ENCODE measurements at places on chromosomes 13 and 19.
A peak's percentile ranks its signal among the peaks of the same experiment; 100 is the strongest.

DNA sequence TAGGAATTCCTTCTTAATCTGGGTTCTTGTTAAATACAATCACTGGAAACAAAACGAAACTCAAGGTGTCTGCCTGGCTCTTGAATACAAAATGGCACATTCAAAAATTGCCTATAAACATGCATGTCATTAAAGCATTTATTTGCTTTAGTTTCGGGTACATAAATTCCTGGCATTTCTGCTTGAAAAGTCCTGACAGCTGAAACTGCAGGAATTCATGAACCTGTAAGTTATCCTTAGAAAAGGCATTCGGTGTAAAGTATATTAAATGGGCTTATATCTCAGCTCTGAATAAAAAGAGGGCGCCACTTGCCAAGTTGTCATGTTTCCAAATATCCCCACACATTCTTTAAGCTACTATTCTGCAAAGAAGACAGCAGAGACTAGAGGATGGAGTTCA, 32.9 kb downstream of the RXFP2 start:
- DNase-seq, result no peak

DNA sequence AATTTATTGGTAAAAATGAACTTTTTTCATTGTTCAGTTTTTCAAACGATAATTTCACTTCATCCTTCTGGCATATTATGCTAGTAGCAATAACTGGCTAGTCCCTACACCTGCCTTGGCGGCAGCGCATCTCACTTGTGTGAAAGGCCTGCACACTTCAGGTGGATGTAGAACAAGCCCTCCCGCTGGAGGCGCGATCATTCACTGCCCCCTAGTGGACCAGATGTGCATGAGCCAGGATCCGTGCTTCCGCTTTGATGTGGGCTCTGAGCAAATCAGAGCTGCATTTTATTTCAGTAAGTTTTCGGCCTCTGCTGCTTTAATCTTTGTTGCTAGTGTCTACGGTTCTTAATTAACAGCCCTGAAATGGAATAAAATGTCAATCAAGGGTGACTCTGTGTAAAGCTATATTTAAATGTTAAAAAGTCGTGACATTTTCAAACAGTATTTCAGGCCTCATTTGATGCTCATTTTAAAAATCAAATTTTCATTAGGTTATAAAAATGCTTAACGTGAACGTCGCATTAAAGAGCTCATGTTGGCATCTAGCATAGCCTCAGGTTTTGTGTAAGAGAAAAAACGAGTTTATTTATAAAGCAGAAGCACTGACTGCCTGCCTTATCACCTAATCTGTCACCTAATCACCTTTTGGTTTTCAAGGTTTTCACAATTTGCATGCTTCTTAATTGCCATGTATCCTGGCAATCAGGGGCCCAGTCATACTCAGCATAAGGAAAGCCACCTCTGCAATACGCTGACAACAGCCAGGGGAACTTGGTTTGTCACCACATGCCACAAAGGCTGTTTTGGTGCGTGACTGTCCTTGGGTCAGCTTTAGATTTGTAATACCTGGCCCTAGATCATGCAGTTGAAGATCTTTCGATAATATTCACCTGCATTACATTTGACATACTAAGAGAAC, 112.2 kb downstream of the TEX26 start:
- DNase-seq, result peak; percentile 33

DNA sequence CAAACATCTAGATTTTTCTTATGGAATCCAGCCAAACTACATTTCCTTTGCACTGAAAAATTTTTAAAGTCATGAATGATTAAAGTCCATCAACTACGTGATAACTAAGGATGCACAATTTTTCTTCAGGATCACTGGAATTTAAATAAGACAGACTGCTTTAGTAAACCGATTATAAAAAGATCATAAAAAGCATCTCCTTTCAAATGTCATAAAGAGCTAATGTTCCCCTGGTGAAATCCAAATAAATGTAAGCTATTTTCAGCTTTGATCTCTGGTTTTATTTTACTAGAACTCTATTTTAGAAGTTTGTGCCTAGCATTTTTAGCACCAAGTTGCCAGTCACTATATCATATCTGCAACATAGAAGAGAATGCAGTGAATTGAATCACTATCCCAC, 460.8 kb downstream of the RFC3 start:
- DNase-seq, result no peak

- DNase-seq, result no peak
Observed at GRCh38 chr13:75050419-75051046, 431.4 kb downstream of the TBC1D4 start.

DNA sequence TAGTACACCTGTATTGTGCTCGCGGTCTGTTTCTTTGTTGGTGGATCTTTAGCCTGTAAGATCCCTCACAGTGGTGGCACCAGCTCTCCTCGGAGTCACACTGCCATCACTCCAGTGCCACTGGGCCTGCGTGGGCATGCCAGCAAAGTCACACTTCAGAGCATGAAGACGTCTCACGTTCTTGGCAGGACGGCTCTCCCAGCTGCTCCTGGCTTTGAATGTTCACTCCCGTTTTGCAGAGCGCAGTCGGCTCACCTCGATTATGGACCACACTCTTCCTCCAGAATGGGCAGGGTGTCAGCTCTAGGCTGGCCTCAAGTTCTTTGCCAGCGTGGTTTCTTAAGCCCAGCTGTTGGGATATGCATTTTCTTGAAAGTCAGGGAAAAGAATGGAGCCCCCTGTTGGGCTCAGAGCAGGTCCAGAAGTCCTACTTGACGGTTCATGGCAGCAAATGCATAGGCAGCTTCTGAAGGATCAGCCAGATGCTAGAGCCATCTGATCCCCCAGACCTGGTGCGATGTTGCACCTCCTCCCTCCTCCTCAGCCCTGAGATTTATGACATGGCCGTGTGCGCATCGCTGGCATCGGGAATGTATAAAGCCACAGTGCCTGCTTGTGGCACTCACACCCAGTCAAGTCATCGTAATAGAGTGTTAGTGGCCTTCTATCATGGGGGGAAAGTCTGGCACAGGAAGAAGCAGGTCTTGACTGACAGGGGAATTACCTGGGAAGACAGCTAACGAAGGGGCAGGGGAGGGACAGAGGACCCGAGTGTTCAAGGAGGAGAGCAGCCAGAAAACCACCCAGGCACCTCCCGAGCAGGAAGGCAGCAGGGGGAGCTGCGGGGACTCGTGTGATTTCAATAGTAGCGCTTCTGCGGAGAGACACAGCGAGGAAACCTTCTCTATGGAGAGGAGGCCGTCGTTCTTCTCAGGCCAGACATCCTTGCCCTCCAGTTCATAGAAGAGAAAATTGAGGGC, 40.2 kb upstream of the NPAS1 start:
- DNase-seq, result no peak

DNA sequence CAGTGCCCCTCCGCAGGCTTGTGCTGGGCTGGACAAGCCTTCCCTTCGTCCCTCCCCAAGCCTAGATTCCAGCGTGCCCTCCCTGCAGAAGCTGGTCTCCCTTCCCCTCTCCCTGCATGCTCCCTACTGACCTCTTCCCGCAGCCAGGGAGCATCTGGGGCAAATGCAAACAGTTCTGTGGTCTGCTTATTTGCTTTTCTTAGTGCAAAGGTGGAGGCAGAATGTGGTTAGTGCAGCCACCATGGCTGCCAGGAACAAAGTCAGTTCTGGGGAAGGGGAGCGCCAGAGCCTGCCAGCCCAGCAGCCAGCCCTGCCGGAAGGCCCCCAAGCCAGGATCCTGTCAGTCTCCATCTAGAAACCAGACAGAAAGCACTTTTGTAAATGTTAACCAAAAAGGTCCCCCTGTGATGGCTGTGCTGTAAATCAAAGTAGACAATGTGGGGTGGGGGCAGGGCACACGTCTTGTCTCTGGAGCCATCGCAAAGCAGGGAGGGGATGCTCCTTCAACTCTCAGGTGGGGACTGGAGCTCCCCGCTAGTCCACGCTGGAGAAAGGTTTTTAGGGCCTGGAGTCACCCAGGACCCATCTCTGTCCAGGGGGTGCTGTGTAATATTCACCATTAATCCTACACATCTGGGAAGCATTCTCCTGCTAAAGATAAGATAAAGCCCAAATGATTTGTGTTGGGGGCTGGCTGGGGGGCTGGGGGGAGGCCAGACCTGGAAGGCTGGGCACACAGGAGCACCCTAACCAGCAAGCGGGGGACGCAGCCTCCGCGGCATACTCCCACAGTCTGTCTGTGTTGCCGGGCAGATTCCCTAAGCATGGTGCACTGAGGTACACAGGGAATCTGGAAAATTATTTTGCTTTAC, 30.9 kb downstream of the SERP2 start:
- DNase-seq, result no peak

DNA sequence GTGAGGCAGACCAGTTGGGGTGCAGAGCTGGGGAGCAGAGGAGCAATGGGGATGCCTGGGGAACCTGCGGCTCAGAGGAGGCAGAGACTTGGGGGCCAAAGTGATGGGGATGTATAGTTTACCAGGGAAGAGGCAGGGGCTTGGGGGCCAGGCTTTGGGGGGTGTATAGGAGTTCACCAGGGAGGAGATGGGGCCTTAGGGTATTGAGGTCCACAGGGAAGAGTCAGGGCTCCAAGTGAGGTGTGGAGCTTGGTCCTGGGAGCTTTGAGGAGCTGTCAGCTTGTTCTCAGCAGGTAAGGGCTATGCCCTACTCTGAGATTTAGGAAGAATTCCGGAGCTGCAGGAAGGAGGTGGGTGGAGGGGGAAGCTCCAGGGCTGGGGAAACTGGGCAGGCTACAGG, 10.8 kb downstream of the TNFAIP8L1 start:
- no peak for DNase-seq

DNA sequence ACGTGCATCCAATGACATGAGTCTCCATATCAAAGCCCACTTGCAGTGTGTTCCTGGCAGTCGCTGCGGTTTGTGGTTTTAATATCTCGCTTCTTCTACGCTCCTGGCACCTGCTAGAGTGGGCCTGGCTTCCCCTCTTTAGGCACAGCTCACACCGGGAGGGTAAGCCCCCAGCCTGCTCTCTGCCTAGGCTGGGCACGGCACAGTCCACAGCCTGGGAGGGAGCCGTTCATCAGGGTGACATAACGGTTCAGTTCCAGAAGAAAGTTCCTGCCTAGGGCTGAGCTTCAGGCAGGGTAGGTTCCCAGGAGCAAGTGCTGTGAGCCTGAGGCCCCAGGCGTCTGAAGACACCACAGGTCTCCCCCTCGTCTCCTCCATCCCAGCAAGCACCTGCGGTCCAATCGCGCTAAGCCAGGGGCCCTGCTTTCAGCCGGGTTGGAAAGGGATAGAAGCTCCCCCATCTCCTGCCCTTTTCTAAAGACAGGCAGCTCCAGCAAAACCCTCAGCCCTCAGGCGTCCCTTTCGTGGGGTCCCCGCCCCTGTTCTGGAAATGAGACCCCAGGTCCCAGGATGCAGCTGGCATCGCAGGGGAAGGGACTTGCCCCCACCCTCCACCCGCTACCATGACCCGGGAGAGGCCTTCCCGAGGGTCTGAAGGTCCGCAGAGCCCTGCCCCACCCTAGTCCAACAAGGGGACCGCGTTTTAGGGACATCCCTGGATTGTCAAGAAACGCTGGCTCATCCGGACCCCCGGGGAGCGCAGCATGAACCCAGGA, 121.6 kb upstream of the ZNF507 start:
- DNase-seq, result no peak

DNA sequence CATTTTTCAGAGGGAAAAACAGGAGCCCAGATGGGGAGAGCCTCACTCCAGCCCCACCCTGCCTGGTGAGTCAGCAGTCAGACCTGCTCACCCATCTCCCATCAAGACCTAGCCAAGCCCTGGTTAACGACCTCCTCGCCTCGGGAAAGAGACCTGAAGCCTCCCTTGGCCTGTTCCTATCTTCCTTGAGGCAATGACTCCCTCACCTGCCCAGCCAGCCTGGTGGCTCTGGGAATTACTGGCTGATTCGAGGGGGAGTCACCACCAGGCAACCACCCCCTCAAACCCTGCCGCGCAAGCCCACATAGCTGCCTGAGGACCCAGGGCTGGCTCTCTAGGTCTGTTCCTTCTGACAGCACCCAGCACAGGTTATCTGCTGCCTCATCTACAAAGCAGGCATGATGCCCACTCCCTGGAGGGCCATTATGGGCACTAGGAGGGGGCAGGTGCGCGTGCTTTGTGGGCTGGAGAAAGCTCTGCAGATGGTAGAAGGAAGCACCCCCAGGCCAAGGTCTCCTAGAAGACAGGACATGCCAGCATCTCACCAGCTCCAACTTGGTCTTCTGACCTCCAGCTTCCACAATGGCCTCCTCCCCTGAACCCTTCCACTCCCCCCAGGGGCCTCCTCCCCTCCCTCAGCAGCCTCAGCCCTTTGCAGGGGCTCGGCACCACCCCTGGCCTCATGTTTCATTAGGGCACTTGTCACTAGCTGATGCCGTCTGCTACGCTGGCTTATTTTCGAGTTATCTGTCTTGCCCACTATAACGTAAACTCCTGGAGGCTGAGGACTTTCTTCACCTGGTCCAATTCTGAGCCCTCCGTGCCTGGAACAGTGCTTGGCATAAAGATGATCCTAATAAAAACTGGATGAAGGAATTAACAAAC, 10.4 kb downstream of the DEDD2 start:
- DNase-seq, result no peak

GRCh38 chr19:8700956-8701355, 2.4 kb upstream of the ACTL9 start:
- no peak for DNase-seq

GRCh38 chr19:35404879-35405622, 34.2 kb downstream of the GPR42 start:
- no peak for DNase-seq

DNA sequence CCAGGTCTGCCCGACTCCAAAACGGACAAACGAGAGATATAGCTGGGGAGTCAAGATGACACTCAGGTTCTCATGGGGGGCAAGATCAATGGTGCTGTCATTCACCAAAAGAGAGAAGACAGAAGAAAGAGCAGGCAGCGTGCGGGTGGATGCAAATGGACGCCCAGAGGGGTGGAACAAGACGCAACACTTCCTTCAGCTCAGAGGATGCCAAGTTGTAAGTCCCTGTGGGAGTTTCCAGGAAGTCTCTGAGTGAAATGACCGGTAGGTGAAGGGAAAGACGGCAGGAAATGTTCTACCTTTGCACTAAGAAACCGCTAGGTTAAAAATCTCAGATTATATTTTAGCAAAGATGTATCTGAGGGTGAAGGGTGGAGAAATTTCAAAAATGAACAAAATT, 26.5 kb downstream of the TUBGCP3 start:
- no peak for DNase-seq

GRCh38 chr13:50320271-50320862, 305.1 kb downstream of the KCNRG start:
- no peak for DNase-seq

GRCh38 chr13:47036294-47037008, 139.6 kb upstream of the HTR2A start:
- DNase-seq, result no peak

GRCh38 chr19:7494416-7495098, 5.7 kb upstream of the PEX11G start:
- no peak for DNase-seq

- no peak for DNase-seq
Observed at GRCh38 chr13:97018029-97018819, 23.9 kb upstream of the OXGR1 start.

DNA sequence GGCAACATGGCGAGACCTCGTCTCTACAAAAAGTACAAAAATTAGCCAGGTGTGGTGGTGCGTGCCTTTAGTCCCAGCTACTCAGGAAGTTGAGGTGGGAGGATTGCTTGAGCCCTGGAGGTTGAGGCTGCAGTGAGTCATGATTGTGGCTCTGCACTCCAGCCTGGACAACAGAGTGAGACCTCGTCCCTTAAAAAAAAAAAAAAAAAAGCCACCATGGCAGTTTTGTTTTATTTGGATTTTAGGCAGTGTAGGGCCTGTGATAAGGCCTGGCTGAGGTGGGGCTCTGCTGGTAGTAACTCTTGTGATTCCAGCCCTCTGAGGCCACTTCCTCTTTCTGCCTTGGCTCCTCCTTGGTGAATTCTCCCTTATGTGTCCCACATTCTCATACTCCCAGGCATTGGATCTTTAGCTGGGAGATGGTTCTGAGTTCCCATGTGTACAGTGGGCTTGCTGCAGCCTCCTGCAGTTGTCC, 39.2 kb downstream of the GATAD2A start:
- DNase-seq, result no peak

- DNase-seq, result no peak
Observed at GRCh38 chr13:75139291-75139690, 342.7 kb downstream of the TBC1D4 start.
